ENCODE measurements at places on chromosomes 13 and 19.

- no peak for DNase-seq
Observed at GRCh38 chr13:113493315-113493951, 2.9 kb upstream of the DCUN1D2 start.

GRCh38 chr19:16015805-16016173 lies 60.5 kb upstream of the TPM4 start:
- no peak for DNase-seq

DNA sequence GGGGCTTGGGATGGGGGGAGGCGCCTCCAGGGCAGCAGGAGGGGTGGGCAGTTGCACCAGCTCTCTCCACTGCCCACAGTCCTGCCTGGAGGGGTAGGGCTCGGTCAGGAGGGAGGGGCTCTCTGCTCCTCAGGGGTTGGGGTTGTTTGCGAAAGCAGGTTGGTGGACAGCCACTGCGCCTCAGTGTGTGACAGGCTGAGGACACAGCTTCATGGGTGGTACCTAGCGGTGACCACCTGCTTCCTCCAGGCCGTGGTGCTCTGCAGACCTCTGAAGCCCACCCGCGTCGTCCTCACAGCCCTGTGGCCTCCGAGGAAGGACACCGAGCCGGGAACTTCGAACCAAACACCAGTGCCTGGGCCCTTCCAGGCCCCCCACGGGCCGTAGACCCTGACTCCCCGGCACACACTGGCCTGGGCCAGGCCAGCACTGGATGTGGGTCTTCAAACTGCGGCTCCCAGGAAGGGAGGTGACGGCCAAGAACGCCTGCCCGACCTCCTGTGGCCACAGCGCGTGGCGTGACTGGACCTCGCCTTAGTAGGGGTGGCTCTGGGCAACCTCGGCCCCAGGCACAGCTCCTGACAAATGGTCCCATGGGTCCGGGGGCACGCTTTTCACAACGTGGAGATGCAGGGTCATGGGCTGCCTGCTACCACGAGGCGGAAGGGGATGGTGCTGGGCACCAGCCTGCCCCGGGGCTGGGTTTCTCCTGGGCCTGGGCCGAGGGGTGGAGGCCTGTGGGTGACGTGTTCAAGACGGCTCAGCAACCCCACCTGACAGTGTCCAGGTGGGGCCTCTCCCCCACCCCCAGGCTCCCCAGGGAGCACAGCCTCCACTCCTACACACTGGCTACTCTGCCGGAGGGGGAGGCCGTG lies 173.2 kb downstream of the KDM4B start:
- DNase-seq = no peak

- no peak for DNase-seq
Observed at GRCh38 chr19:54252845-54253244, 4.2 kb downstream of the LILRB5 start.

Data from left lobe of liver (tissue), 2 donors.